IPS DF 6.9 (cell line): ENCODE measurements at places on chromosomes 7 and 10.

DNA sequence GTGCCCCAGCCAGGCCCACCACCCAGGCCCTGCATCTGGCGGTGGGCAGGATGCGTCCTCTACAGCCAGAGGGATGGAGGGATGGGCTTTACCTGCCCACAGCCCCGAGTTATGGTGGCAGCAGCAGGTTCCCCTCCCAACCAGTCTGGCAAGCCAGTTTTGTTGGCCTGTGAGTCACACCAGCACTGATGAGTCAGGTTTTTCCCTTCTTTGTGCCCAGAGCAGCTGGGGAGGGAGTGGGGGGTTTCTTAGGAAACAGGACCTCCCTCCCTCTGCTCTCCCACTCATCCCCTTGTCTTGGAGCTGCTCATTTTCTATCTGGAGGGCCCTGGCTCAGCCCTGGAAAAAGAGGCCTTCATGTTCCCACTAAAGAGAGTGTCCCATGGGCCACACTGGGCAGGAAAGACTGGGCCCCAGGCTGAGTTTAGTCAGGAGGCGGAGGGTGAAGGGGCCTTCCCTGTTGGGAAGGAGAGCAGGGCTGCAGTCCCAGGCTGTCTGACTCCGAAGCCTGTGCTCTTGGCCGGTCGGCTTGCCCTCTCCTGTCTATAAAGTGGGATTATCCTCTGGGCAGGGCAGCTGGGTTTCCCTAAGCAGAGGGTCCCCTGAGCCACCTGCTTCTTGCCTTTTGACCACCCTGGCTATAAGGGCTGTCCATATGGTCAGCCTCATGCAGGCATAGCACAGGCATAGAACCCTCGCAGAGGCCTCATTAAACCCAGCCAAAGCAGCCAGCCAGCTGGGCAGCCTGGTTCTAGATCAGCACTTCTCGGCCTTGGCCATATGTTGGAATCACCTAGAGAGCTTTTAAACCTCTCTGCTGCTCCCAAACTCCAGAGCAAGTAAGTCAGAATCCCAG, 30.2 kb upstream of the ANKRD2 start:
- no peak for DNase-seq
- no peak overlapping the region for H3K27ac ChIP-seq
- H3K4me3 ChIP-seq, result no peak overlapping the region
- no peaks in the 10 kb centered on the region for H3K27me3 ChIP-seq

- H3K4me1 ChIP-seq, result peaks cover 1% of the 10 kb centered on the region; the same call in 1 of the 2 replicates
- H3K36me3 ChIP-seq, result no peaks in the 10 kb centered on the region
- no peak overlapping the region for H3K4me3 ChIP-seq
- no peak overlapping the region for H3K27ac ChIP-seq
- no peaks in the 10 kb centered on the region; the same call in 1 of the 2 replicates for H3K27me3 ChIP-seq
These were observed 17.9 kb upstream of the FFAR4 start for GRCh38 chr10:93548376-93549071.

GRCh38 chr10:99612167-99612831, 7.9 kb downstream of the SLC25A28 start:
- 0 out of 2 replicates have a peak, but pooled peaks cover 4% of the 10 kb centered on the region for H3K36me3 ChIP-seq
- no peaks in the 10 kb centered on the region for H3K4me1 ChIP-seq
- no peak for DNase-seq
- no peak overlapping the region for H3K27ac ChIP-seq
- H3K27me3 ChIP-seq, result no peaks in the 10 kb centered on the region

DNA sequence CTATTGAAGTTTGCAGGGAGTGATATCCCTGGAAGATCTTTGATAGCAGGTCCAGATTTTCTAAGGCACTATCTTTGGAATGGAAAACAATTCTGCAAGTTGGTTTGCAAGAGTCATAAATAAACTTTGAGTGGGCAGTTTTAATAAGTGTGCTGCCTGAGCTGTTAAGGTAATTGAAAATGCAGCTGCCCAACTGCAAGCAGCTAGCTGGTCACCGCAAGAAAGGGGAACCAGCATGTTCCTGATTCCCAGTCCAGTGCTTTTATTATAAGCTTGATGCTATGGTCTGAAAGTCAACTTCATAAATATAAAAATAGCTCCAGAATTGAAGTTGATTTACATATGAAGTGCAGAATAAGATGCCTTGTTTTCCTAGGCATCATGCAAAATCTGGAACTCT, 308.4 kb downstream of the ZNF248 start:
- no peaks in the 10 kb centered on the region for H3K4me1 ChIP-seq
- H3K36me3 ChIP-seq, result no peaks in the 10 kb centered on the region
- H3K27me3 ChIP-seq, result no peaks in the 10 kb centered on the region
- no peak overlapping the region for H3K4me3 ChIP-seq
- no peak for DNase-seq

DNA sequence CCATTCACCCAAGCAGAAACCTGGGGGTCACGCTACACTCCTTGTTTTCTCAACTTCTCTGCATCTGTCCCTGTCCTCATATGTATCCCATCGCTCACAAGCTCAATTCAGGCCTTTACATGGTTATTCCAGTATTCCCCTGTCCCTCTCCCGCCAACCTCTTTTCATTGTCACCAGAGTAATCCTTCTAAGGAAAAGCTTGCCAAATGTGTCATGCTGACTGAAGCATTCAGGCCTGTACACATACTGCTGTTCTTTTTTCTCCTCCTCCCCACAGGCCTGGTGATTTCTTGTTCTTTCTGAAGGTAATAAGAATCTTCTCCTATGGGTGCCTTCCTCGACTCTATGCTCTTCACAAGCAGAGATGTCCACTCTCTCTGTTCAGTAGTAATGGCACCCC, 282.2 kb downstream of the PHTF2 start:
- H3K4me3 ChIP-seq, result no peak overlapping the region
- H3K4me1 ChIP-seq, result no peaks in the 10 kb centered on the region; the same call in 1 of the 2 replicates
- no peaks in the 10 kb centered on the region; the same call in 1 of the 2 replicates for H3K27me3 ChIP-seq

DNA sequence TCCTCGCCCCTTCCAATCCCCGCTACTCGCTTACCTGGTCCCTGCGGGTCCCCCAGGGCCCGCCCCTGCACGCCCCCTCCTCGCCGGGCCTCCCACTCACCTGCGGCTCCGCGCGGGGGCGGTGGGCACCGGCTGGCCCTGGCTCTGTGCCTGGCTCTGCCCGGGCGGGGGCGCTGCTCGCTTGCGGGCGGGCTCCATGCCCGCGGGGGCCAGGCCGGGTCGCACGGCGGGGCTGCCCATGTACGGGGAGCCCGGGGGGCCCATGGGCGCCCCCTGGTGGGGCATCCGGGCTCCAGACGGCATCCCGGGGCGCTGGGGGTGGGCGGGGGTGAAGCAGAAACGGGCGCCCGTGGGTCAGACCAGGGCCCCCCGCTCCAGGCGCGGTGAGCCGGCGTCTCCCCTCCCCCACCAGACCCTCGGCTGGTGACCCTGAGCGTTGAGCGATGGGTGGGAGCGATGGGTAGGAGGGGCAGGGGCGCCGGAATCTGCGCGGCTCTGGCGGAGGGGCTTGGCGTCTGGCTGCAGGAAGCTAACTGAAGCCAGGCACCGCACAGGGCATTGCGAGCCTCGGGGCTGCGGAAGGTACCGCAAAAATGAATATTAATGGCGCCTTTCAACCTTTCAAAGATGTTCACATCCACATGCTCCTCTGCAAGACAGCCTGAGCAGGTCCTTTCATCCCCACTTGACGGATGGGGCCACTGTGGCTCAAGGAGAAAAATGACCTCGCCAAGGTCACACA, 3.0 kb downstream of the SMARCD3 start:
- H3K36me3 ChIP-seq, result no peaks in the 10 kb centered on the region
- peaks cover 27% of the 10 kb centered on the region; the same call in 1 of the 2 replicates for H3K27me3 ChIP-seq
- no peak overlapping the region for H3K27ac ChIP-seq
- H3K4me1 ChIP-seq, result peaks cover 7% of the 10 kb centered on the region

- H3K36me3 ChIP-seq, result peaks cover 7% of the 10 kb centered on the region
- no peaks in the 10 kb centered on the region for H3K27me3 ChIP-seq
- no peak overlapping the region for H3K4me3 ChIP-seq
- DNase-seq, result no peak
- H3K4me1 ChIP-seq, result no peaks in the 10 kb centered on the region
These were observed 67.8 kb upstream of the ATP6V0A4 start for GRCh38 chr7:138865843-138866242.

DNA sequence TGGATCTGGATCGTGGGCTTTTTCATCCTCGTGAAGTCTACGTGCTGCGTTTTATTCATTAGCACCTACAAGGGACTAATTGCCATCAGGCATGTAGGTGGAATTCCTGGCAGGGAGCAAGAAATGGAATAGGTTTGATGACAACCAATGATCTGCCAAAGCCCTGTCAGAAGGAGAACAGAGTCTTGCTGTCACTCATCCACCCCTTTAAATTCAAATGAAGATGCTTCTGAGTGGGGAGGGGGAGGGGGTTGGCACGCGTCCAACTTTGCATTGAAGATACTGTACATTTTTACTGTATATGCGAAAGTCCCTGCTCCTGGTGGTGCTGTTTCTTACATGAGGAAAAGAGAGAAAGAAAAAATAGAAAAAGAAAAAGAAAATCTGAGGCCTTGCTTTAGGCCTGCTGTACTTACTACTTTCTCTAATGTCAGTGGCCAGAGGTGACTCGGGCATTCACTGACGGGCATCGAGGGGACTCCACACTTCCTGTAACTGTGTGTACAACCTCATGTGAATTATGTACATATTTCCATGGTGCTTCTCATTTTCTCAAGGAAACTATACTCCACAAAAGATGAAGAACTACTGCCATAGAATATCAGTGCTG, 569.1 kb downstream of the INHBA start:
- no peaks in the 10 kb centered on the region for H3K36me3 ChIP-seq
- DNase-seq, result no peak
- H3K4me1 ChIP-seq, result peaks cover 7% of the 10 kb centered on the region; the same call in 1 of the 2 replicates
- H3K4me3 ChIP-seq, result no peak overlapping the region

DNA sequence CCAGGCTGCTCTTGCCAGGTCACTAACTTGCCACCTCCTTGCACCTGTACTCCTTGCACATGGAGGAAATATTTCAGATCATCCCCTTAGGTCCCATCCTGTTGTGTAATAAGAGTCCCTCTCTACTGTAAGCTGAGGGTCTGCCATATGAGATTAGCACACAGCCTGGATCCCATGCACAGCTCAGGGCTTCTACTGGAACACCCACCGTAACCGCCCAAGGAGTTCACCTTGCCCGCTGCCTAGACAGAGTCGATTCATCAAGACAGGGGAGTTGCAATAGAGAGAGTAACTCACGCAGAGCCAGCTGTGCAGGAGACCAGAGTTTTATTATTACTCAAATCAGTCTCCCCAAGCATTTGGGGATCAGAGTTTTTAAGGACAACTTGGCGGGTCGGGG, 694.4 kb upstream of the C7orf33 start:
- no peak for DNase-seq
- H3K27ac ChIP-seq, result no peak overlapping the region
- no peaks in the 10 kb centered on the region for H3K27me3 ChIP-seq
- no peaks in the 10 kb centered on the region for H3K4me1 ChIP-seq
- no peaks in the 10 kb centered on the region for H3K36me3 ChIP-seq
- no peak overlapping the region for H3K4me3 ChIP-seq

DNA sequence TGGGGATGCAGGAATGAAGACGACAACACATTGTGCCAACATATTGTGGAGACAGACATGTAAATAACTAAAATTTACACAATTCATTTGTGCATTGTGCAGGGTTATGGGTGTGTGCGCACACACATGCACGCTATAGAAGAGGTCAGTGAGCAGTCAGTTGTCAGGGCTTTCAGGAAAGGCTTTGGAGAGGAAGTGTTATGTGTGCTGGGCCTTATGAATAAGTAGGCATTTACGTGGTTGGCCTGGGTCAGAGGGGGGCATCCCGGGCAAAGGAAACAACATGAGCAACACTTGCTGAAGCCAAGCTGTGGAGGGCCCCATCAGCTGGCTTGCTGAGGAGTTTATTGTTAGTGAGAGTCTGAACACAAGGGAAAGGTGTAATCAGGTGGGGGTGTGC, 4.1 kb downstream of the PRXL2A start:
- H3K36me3 ChIP-seq, result no peaks in the 10 kb centered on the region
- DNase-seq, result no peak
- no peak overlapping the region for H3K4me3 ChIP-seq
- H3K27ac ChIP-seq, result no peak overlapping the region
